CD14-positive monocyte (primary cell): ENCODE measurements at places on chromosomes 16 and 17.
A peak's percentile ranks its signal among the peaks of the same experiment; 100 is the strongest.

DNA sequence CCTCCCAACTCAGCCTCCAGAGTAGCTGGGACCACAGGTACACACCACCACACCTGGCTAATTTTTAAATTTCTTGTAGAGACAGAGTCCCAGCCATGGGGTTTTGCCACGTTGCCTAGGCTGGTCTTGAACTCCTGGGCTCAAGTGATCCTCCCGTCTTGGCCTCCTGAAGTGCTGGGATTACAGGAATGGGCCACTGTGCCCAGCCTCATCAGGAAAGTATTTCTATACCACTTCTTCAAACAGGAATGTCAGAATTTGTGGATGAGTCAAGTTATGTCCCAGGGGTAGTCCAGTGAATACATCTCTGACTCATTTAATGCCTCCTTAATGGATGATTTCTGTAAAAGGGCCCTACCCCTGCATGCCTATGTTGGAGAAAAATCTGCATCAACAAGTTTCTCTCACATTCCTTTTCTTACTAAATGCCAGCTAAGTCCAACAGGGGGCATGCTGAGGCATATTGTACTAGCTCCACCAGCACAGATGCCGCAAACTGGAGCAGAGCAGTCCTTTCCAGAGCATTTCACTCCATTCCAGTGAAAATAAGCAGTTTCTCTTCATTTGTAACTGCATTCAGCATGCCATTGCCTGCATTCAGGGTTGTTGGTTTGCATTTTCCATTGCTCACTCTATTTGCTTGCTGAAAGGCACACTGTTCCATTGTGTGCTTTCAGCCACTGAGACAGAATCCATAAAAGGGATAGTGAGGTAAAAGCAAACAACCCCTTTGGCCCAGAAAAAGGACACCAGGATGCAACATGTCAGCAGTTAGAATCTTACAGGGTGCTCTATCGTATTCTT is 5.3 kb upstream of the CAVIN1 start:
- peak; percentile 46 for DNase-seq

DNA sequence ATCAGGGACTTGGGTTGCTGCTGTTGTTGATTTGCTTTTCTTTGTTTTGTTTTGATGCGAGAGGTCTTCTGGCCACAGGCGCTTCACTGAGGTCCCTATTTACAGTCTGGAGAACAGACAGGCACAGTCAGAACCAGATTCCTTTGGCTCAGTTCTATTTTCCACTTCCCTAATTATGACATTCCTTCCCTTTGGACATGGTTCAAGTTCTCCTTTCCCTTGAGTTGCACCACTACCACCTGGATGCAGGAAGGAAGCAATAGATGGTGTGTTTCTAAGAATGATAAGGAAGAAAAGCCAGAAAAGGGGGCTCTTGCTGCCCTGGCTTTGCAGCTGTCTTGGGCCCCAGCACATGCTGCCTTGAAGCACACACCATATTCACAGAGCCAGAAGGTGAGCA is 160.6 kb downstream of the MAF start:
- DNase-seq = peak; percentile 31

GRCh38 chr16:31187808-31188189 is 7.9 kb downstream of the FUS start:
- DNase-seq = no peak

GRCh38 chr16:15613676-15614075 is 29.3 kb downstream of the MARF1 start:
- no peak for DNase-seq

DNA sequence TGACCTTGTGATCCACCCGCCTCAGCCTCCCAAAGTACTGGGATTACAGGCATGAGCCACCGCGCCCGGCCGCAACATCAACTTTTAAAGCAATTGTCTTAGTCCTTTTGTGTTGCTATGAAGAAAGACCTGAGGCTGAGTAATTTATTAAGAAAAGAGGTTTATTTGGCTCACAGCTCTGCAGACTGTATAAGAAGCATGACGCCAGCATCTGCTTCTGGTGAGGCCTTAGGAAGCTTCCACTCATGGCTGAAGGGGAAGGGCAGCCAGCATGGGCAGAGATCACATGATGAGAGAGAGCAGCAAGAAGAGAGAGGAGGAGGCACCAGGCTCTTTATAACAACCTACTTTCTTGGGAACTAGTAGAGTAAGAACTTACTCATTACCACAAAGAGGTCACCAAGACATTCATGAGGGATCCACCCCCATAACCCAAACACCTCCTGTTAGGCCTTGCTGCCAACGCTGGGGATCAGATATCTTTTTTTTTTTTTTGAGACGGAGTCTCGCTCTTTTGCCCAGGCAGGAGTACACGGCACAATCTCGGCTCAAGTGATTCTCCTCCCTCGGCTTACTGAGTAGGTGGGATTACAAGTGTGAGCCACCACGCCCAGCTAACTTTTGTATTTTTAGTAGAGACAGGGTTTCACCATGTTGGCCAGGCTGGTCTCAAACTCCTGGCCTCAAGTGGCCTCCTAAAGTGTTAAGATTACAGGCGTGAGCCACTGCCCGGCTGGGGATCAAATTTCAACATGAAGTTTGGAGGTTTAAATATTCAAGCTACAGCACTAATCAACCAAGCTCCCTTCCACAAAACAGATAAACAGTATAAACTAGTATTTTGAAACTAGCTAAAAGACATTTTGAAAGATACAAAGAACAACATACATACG is 21.4 kb upstream of the GPT2 start:
- DNase-seq = no peak

- DNase-seq = no peak
Observed at GRCh38 chr16:50299508-50300105, 33.3 kb downstream of the ADCY7 start.

DNA sequence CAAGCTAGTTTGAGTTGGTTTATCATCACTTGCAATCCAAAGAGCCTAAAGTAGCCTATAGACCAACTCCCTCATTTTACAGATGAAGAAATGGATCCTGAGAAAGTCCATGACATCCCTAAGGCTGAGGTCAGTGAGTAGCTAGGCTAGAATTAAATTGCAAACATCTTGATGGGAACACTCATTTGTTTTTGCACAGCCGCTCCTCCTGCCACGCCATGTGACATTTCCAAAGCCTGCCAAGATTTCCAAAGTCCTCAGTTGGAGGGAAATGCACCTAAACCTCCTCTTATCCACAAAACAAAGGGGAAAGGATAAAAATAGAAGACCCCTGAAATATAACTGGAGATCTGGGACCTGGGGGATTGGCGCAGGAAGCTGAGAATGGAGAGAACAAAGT is 15.0 kb downstream of the TMEM92 start:
- DNase-seq = no peak

- DNase-seq = no peak
Observed at GRCh38 chr17:77440560-77440981, 299.8 kb downstream of the SEC14L1 start.

GRCh38 chr16:89051521-89052166 is 42.0 kb upstream of the ACSF3 start:
- DNase-seq = no peak

- no peak for DNase-seq
Observed at GRCh38 chr17:34203018-34203638, 52.0 kb upstream of the CCL2 start.

DNA sequence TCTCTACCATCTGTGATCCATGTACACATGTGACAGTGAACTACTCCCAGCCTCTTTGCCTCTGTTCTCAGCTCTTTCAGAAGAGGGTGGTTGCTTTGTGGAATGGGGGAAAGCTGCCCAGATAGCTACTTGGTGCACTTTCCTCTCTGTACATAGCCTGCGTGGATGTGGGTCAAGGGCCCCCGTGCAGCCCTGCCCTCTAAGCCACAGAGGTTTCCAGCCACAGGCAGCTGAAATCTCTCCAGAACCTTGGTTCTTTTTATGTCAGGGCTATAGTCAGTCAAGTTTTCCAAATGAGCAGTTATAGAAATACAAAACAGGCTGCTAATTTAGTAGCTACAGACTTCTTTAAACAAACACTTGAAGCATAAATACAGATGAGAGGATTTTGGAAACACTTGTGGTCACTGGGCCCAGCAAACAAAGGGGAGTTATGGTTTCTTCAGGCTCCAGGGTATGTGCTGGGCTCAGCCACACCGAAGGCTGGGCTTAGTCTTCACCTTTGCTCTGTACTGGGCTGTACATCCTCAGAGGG is 199.7 kb upstream of the ASIC2 start:
- DNase-seq = no peak

- no peak for DNase-seq
Observed at GRCh38 chr16:4920826-4921225, 16.1 kb downstream of the PPL start.

DNA sequence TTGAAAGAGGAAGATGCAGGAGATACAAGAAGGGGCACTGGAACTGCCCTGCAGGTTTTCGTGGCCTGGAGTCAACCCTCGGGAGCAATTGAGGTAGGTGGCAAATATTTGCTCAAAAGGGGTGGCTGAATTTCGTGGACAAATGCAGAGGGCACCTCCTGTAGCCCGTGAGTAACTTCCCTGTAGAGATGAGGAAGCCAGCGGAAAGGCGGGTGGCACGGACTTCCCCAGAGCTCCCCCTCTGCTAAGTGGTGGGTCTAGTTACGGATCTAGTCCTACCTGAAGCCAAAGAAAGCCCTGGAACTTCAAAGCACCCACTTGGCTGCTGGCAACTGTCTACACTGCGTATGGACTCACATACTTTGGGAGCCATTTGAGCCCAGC is 1.0 kb upstream of the ATP2C2 start:
- DNase-seq = peak; percentile 53

DNA sequence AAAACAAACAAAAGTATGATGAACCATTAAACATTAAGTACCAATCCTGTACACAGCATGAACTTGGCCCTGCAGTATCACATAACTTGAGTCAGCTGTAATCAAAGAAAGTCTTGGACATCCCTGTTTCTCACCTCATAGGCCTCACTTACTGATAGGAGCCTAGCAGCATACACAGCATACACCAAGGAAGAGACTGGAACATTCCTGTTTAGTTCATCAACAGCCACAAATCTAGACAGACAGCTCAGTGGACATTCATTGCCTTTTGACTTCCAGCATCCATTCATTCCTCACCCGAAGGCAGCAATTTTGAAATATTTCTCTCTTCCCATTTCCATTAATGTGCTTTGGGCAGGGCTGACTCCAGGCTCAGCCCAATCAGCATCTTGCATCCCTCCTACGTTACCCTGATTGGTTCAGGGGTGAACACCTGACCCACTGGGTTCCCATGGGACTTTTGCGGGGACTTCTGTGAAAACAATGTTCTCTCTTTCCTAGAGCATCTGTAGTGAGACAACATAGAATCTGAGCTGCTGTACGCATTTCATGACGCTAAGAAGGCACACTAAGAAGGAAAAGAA is 336.7 kb upstream of the ZFHX3 start:
- no peak for DNase-seq

DNA sequence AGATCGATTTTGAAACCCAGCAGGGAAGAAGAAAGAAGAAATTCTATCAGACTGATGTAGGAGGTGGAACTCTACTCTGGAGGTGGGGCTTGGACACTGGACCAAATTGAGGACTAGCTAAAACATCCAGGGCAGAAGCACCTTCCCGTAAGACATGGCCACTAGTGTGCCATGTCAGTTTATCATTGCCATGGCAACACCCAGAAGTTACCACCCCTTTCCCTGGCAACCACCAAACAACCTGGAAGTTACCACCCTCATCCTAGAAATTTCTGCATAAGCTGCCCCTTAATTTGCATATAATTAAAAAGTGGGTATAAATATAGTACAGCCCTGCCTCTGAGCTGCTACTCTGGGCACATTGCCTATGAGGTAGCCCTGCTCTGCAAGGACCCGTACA is 66.7 kb downstream of the NACA2 start:
- no peak for DNase-seq

DNA sequence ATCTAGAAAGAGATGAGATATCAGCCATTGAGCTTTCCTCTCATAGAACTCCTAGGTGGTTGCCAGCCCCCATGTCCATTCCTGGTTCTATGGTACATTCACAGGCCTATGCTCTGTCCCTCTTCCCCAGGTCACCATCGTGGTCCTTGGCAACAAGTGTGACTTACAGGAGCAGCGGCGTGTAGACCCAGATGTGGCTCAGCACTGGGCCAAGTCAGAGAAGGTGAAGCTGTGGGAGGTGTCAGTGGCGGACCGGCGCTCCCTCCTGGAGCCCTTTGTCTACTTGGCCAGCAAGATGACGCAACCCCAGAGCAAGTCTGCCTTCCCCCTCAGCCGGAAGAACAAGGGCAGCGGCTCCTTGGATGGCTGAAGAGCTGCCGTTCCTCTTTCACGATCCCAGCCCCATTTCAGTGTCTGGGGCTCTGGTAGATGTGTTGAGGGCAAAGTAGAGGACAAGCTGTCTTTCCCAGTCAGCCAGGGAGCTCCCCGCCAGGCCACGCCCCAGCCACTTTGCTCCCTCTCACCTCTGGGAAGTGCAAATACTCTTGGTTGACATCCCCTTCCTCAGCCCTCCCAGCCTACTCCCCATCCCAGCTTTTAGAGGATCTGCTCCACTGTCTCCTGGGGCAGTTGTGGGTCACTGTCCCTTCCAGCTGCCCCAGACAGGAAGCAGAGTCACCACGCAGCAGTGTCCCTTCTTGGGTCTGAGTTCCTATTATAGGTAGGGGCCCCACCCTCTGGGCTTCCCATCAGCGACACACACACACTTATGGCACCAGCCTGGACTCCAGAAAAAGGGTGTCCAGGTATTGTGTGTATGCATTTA is 3.8 kb downstream of the NKIRAS2 start:
- peak; percentile 89 for DNase-seq

GRCh38 chr16:678858-679813 is 1.1 kb upstream of the STUB1 start:
- peak; percentile 17 for DNase-seq

- no peak for DNase-seq
Observed at GRCh38 chr17:13589658-13590057, 12.1 kb downstream of the HS3ST3A1 start.

- DNase-seq = no peak
Observed at GRCh38 chr17:54028986-54029580, 206.4 kb downstream of the KIF2B start.

DNA sequence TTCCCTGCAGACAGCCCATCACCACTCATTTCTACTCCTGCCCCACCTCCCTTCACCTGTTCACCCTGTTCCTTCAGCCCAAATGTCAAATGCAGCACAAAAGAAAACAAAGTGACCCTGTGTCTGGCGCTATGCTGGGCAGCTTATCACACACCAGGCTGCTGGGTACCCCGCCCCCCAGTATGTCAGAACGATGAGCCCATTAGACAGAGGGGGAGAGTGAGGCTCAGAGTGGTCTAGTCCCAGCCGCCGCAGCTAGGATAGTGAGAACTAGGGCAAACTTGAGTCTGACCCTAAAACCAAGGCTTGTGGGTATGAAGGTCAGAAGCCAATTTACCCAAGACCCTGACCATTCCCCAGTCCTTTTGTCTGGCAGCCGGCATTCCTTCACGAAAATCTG is 4.0 kb downstream of the TNP2 start:
- DNase-seq = no peak

DNA sequence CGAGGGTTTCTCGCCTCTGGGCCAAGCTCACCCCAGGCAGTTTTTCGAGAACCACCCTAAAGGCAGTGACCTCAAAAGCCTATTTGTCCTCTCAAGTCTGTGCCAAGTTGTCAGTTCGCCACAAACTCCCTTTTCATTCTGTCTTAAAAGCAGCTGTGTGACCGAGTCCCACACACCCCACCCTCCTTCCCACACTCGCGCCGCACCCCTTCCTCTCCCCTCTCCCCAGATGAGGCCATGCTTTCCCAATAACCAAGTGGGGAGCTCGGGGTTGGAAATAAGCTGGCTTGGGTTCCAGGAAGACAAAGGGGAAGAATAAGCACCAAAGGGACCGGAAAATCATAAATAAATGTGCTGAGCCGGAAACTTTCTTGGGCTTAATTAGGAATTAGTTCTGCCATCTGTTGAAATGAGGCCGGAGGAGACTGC is 36.7 kb downstream of the GRIN2C start:
- DNase-seq = no peak

- DNase-seq = no peak
Observed at GRCh38 chr16:85396879-85397871, 215.9 kb upstream of the GSE1 start.

- DNase-seq = peak; percentile 74
Observed at GRCh38 chr17:8997994-8998628, 23.2 kb upstream of the NTN1 start.
